GM13976 (cell line): ENCODE measurements at places on chromosomes 6 and 20.

DNA sequence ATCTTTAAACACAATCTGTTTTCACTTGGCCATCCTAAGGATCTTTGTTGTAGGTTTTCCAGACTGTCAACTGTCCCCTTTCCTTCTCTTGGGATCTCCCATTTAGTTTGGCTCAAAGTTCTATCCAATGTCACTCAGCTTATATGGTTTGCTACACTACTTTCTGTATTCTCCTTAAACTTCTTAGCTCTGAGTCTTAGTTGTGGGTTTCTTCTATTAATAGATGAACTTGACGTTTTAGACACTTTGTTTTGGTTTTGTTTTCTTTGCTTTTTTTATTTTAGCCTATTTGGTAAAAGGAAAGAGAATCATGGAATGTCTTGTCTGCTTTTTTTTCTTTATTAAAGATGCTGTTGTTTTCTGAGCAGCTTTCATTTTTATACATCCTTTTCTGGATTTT lies 11.4 kb downstream of the RMND1 start:
- peak; percentile 45 for DNase-seq

DNA sequence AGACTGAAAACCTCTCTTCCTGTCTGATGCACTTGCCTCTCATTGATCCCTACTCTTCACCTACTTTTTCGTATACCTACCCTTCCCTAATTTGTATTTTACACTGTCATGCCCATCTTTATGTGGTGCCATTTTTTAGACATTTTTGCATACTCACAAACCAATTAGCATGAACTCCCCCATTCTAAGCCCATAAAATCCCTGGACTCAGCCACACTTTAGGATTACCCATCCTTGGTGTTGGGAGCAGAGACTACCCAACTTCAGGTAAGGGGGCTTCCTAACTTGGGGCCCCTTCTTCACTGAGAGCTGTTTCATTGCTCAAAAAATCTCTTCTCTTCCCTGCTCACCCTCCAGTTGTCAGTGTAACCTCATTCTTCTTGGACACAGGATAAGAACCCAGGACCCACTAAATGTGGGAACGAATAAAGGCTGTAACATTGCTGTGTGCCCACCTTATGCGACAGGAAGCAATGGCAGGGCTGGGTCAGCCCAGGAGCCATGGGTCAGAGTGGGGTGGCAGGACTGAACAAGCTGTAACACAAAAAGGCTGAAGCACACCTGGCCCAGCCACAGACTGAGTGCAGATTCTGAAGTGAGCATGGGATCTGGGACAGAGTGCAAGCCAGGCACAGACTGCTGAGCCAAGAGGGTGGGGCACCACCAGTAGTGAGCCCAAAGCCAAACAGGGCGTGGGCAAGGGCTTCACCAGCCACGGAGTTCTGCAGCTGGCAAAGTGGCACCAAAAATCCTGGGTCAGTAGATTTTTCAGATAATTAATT lies 789.1 kb upstream of the HS3ST5 start:
- DNase-seq: no peak

GRCh38 chr20:34243377-34243776 lies 2.2 kb downstream of the ASIP start:
- no peak for DNase-seq

DNA sequence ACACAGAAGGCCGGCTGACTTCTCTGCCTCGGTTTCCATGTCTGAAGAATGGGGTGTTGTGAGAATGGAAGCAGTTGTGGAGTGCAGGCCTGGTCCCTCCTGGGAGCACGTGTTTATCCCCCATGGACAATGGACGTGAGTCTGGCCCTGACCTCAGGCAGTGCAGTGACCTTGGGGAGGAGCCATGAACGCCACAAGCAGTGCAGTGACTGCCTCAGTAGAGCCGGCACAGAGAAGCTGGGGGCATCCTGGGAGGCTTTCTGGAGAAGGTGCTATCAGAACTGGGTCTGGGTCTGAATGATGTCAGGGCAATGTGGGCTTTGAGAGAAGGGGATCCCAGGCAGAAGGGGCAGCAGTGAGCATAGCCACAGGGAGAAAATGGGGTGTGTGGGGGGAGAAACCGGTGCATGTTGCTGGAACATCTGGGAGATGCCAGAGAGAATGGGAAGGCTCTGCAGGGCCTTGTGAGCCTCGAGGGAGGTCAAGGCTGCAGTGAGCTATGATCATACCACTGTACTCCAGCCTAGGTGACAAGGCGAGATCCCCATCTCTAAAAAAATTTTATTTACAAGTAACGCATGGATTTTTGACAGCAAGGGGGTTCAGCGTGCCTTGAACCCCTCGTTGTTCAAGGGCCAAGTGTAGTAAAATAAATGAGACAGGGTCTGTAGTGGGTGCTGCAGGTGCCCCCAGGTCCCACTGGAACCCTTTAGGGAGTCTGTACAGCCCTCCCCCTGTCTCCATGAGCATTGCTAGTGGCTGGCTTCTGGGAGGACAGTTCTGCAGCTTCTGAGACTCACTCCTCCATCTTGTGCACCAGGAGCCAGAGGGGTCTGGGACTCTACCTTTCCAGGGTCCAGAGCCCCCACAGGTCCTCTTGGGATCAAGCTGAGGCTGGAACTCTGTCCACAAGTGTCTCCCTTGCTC lies 27.0 kb upstream of the ZBP1 start:
- DNase-seq: no peak

DNA sequence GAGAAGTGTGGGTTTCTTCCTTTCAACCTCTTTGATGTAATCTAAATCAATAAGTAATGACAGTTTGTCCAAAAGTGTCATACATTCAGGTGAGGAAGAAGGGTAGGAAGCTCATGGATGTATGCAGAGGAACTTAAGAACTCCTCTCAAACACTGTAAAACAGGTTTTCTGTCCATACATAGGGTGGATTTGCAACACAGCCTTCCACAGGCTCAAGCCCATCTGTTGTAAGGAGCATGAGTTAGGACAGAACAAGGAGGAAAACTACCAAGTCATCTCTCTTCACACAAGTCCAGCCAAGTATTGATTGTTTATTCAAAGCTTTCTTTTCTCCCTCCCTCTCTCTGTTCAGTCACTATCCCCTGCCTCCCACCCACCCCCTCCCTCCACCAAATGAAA lies 49.0 kb upstream of the CDYL start:
- no peak for DNase-seq

DNA sequence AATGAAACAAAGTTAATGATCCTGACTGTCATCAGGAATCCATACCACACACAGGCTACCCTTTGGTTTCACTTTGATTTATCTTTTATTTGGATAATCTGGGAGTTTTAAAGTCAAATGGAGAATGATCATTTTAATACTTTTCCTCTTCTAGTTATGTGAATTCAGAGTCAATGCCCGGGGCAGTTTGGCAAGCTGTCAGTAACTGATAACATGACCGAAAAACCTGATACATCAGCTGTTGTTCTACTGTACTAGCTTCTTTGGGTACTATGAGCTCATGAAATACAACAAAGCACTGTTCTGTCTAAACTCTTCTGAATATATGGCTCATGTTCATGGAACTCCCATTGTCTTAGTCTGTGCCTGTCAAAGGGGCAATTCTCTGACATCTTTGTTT lies 30.2 kb downstream of the KLHL31 start:
- no peak for DNase-seq

GRCh38 chr6:87808005-87808757 lies 106.1 kb upstream of the AKIRIN2 start:
- no peak for DNase-seq

DNA sequence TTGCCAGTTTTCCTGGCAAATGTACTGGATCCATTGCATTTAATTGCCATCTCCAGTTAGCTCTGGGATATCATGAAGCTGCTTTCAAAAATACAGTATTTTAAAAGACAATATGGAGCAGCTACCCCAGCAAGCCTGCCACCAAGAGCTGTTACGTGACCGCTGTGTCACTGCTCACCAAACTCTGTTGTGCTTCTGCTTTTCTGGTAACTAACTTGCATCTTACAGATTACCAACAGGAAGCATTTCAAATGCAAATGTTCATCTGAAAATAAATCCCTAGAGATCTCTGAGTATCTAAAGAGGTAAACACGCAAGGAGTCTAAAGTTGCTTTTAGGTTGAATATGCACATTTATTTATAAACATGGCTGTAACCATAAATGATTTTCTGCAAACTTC lies 1008.3 kb downstream of the KIF16B start:
- peak; percentile 11 for DNase-seq

DNA sequence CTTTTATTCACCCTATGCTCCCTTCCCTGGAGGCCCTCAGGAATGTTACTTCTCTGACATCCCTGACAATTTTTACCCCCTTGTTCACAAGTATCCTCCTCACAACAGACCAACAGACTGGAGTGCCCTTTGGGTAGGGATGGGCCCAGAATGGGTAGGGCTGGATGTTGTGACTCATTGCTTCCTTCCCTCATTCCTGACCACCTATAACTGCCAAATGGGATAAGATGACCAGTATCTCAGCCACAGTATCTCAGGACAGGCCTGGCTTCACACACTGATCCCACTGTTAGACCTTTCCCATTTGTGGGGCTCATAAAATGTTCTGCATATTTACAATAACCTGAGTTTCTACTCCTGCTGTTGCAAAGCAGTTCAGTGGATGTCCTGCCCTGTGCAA lies 223.0 kb upstream of the LRFN2 start:
- DNase-seq: no peak

DNA sequence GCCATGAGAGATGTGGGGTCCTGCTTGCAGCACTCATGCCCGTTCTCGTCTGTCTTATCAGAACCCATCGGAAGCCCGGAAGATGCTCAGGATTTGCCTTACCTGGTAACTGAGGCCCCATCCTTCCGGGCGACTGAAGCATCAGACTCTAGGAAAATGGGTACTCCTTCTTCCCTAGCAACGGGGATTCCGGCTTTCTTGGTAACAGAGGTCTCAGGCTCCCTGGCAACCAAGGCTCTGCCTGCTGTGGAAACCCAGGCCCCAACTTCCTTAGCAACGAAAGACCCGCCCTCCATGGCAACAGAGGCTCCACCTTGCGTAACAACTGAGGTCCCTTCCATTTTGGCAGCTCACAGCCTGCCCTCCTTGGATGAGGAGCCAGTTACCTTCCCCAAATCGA lies 8.3 kb downstream of the PI16 start:
- DNase-seq: peak; percentile 91

- no peak for DNase-seq
Measured at GRCh38 chr20:326645-327185, 1.4 kb downstream of the SOX12 start.

GRCh38 chr20:14778875-14779274 lies 441.5 kb upstream of the FLRT3 start:
- no peak for DNase-seq

DNA sequence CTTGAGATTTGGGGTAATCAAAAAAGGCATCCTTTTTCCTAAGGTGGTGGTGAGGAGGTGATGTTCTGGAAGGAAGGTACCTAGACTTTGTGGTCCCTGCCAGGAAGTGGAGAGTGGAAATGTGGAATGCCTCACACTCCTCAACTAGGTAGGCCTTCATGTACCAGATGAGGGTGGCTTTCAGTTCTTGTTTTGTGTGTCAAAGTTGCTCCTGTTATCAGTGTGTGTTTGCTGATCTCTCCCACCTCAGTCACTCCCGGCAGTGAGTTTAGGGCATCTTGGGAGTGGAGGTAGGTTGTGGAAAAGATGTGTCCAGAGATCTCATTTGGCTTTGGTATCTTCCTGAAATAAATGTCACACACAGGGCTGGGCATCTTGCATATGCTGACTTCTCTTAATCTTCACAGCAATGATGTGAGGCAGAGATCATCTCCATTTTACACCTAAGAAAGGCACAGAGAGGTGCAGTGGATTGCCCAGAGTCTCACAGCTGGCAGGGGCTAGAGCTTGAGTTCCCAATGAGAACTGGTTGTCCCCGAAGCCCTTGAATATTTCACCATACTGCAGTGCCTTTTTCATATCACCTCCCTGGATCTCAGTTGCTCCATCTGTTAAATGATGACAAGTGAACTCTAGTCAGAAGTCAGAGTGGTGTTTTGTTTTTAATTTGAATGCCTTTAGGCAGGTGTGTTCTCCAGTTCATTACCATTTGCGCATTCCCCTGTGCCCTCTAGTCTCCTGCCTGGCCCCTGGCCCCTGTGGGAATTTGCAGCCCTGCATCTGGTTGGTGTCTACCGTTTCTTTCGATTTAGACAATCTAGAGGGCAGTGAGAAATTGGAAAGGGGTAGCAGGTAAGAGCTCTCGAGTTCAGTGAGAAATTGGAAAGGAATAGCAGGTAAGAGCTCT lies 2.9 kb downstream of the PKIG start:
- DNase-seq: no peak

DNA sequence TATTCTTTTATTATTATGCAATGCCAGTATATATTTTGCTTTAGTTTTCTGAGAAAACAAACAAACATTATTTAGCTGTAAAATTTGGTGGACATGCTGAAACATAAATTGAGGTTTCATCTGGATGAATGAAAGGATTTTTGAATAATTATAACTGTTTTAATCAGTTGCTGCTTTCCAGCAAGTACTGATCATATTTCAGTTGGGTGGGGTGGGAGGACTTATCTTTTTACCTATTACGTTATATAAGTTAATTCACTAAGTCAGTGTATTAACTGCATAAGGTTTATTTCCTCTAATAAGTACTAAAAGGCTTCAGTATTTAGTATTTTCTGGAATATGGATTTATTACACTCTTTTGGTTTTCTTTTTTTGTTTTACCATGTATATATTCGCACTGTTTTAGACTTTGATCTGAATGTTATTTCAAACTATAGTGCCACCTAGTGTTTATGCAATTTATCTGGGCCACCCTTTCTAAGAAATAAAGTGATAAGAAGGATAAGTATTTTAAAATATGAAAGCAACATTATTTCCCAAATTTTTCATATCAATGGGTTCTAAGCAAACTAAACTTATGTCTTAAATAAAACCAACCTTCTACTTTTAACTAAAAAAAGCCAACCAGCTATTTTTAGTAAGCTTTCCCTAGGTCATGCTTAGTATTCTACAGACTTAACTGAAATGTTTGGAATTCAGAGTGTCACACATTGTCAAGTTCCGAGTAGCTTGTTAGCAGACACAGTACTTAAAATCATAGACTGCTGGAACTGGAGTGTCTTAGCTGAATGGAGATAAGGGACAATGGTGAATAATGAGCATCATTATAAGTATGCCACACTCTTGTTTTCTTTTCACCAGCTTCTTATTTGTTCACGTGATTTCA lies 105.4 kb upstream of the MCHR2 start:
- peak; percentile 28 for DNase-seq

DNA sequence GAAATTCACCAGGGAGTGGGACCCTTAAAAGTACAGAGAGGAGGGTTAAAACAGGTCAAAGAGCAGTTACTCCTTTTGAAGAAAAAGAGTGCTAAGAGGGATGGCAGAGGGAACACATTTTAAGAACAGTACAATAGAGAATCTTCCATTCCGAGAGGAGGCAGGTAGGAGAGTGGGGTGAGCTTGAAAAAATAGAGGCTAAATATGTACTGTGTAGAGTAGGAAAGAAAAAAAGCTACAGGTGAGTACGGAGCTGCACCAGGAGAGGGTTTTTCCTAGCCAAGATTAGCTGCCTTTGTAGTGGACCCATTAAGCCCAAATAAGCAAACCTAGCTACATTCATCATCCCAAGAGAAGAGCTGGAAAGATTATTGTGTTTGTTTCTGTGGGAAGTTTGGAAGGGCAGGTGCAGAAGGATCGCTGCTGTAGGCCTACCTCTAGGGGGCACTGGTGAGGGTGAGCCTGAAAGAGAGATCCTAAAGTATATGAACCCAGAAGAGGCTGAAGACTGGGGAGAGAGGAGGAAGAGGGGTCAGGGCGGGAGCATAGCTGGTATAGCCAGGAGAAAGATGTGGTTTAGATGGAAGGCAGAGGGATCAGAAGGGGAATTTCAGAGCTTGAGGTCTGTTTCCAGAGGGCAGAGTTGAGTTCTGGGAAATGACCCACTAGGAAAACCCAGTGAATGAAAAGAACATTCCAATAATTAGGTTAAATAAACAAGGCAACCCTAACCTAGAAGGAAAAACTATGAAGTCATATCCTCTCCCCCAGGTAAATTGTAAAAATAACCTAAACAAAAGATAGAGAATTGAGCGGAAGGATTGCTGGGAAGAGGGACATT lies 50.2 kb upstream of the HINT3 start:
- DNase-seq: peak; percentile 38
